ENCODE measurements at places on chromosomes 2 and 18.

GRCh38 chr2:1837022-1837421, 92.7 kb upstream of the PXDN start:
- DNase-seq: no peak

DNA sequence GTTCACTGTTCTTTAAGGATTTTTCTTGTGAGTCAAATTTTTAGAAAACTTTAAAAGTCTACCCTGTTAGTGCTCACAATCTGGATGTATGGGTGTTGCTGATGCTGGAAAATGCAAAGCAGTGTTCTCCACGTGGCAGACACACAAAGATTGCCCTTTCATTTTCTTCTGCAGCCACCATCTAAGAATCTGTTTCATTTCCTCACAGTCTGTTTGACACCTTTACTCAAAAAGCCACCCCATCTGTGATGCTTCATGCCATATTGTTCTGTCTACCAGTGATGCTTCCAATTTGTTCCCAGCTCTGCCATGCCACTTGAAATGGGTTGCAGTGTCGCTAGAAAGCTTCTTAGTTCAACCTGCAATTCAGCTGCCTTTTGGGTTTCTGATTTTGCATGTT, 464.2 kb upstream of the UBE2E3 start:
- DNase-seq: no peak

DNA sequence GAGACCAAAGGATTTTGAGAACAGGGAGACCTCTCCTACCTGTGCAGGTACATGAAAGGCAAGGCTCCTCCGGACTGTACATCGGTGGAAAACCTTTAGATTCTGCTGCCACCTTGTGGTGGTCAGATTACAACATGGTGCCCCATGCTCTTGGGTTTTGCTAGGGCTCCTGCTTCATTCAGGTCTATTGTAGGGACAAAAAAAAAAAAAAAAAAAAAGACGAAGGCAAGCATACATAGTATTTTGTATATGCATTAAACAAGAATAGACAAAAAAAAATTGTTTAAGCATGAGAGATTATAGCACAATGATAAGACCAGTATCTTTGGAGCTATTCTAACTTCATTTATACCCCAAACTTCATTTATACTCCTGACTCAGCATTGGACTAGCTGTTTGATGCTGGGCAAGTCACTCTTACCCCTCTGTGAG, 27.4 kb upstream of the SPR start:
- no peak for DNase-seq

DNA sequence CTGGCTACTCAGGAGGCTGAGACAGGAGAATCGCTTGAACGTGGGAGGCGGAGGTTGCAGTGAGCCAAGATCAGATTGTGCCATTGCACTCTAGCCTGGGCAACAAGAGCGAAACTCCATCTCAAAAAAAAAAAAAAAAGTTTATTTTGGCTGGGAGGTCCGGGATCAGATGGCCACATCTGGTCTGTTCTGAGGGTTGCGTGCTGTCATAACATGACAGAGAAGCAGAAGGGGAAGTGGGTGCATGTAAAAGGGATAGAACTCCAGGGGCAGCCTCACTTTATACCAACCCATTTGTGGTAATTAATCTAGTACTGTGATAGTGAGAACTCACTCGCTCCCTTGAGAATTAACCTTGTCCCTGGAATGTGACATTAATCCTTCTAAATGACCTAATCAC, 101.2 kb downstream of the PTPN4 start:
- no peak for DNase-seq

DNA sequence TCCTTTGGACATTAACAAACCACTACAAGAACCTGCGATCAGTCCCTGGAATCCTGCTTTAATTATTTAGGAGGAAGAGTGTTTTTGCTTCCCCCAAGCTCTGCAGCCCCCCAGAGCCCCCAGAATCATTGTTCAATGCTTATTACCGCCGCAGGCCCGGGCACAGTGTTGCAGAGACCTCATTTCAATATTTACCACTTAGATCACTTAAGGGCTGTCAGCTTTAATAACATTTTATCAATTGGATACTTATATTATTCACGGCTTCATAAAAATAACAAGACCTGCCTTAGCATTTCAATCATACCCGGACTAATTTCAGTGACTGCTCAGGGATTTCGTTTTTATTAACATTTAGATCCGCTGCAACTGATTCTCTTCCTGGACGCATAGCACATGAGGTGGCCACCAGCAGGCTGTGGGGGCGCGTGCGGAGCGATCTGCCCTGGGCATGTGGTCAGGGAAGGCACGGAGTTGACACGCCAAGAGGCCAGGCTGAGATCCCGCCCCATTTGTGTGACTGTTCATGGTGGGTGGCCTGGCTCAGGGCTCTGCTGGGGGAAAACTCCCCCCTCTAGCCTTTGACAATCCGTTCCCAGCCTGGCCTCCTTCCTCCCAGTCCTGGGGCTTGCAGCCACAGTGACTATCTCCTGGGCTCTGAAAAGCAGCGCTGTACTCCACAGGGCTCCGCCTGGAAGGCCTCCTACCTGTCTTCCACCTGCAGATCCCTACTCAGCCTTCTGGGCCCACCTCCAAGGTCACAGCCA, 267.6 kb downstream of the SRBD1 start:
- DNase-seq: no peak

- no peak for DNase-seq
Measured at GRCh38 chr2:177255227-177255601, 9.3 kb downstream of the NFE2L2 start.

DNA sequence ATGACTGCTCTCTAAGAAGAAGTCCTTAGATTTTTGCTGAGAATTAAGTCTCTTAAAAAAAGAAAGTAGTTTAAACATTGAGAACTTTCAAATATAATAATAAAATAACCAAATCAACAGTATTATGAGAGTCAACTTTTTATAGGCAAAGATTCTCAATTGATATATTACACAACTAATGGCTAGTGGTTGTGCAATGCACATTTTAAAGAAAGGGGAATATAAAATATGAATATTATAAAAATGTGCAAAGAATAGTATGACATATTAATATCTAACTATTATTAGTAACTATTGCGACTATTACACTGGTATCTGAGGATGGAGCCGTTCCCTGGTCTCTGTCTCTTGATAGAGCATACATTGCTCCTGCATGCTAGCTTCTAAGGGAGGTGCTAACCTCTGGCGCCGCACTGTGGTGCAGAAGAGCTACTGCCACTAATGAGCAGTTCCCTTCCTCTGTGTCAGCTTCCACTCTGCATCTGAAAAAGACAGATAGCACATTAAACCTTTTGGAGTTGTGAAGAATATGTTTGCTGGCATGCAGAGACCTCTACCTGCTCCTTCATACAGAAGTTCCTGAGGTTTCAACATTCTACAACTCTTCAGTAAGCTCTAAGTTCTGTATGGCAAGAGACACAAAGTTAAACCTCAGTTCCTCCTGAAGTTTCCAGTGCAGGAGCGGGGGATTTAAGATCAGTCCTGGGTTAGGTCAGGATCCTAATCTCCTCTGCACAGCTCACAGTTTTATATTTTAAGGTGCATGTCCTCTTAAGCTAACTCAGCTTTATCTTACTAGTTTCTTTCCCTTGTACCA, 3.5 kb upstream of the SLC9A2 start:
- DNase-seq: no peak

DNA sequence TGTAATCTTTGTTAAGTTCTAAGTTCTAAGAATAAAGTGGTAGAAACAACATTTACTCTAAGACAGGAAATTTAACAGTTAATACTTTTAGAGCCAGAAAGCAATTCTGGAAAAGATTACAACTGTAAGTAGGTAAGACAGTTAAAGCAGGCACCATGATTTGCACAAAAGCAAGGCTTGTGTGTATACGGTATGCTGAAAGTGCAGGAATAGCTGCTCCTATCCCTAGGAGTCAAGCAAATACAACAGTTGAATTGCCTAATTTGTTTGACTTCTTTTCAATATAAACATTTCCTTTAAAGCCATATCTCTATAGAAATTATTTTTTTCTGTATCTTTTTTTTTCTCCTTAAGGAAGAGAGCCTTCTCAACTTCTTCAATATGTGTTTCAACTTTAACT, 116.4 kb downstream of the KCNJ3 start:
- DNase-seq: no peak

- DNase-seq: no peak
Measured at GRCh38 chr2:226839951-226840350, 4.1 kb downstream of the RHBDD1 start.

GRCh38 chr2:230459216-230459615, 43.2 kb downstream of the SP100 start:
- DNase-seq: no peak

- DNase-seq: no peak
Measured at GRCh38 chr2:190043441-190043840, 19.1 kb downstream of the MSTN start.

- no peak for DNase-seq
Measured at GRCh38 chr2:118310681-118311429, 222.6 kb downstream of the INSIG2 start.

DNA sequence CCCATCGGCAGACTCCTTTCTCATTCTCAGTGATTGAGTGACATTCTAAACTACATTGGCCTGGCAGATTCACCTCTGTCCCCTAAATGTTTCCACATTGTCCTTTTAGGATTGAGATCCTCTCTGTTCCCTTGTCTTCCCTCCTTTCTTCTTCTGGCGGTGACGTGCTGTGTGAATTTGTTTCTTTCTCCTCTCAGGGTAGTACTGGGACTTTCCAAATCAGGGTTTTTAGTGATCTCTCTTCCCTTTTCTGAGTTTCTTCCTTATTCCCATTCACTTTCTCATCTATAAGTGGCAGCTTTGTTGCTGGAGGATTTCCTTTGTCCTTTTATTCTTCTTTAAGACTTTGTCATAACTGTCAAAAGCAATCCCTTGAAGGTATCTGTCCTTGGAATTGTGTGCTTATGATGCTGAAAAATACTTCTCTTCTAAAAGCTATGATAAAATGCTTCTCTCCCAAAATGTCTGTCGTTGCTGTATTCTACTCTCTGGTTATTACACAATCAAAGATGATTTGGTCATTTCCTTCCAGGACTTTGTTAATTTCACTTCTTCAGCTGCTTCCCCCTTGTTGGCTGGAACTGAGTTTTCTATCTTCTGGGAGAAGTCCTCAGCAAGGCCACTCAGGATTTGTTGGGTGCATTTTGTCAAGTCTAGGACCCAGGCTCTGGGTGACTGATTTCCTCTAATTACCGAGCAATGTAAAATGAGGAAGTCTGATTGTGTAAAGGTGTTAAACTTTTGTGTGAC, 4.9 kb upstream of the IL1B start:
- DNase-seq: no peak

DNA sequence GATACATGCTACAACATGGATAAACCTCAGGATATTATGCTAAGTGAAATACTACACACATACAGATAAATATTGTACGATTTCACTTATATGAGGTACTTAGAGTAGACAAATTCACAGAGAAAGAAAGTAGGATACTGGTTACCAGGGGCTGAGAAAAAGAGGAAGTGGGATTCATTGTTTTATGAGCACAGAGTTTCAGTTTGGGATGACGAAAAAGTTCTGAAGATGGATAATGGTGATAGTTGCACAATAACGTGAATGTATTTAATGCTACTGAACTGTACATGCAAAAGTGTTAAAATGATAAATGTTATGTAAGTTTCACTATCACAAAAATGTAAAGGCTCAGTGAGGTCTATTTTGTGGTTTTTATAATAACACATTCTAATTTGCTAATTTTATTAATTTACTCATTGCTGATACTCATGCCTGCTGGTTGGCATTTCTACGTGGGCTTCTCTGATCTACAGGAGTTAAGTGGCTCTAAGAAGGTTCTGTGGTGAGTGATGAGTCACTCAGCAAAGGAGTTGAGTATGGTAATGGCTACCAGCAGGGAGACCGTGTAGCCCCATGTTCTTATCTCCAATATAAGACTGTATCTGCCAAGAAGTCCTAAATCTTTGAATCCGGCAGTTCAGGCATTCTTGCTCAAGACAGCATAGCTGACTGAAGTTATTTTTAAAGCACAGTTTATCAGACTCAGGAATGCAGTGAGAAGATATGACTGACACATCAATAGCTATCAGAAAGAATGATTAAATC, 41.1 kb downstream of the UPP2 start:
- DNase-seq: no peak

DNA sequence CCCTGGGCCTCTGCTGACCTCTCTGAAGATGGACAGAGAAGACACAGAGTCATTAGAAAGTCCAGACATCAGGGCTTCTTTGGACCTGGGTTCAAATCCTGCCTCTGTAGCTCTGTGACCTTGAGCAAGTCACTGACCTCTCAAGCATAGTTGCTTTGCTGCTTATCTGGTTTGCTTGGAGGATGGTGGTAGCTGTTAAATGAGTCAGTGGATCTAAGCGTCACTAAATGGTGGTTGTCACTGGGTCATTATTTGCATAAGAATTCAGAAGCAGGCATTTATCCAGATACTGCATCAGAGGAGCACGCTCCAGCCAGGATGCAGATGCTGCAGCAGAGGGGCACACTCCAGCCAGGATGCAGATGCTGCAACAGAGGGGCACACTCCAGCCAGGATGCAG, 229.2 kb downstream of the GLI2 start:
- no peak for DNase-seq

- no peak for DNase-seq
Measured at GRCh38 chr2:127196998-127197397, 23.1 kb downstream of the CYP27C1 start.

DNA sequence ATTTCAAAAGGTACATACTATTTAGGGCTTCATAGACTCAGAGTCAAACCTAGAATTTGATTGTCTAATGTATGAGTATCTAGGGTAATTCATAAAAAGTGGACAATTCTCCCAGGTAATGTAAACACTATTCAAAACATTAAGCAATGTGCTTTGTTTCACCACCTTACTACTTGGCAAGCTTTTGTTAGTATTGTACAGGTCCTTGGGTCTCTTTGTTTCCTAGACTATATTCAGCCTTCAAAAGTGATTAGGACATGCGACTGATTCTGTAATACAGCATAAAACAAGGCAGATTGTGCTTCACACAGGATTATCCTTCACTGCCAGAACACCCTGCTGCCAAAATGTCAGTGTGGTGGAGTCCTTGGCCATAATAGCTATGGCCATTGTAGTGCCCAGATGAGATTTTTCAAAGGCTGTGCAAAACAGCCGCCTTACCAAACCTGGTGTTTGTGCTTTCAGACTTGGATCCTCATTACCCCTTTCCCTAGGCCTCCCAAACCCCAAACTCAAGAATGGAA, 90.1 kb upstream of the CAVIN2 start:
- DNase-seq: no peak

- DNase-seq: no peak
Measured at GRCh38 chr2:2933426-2933825, 444.2 kb downstream of the EIPR1 start.

GRCh38 chr2:178101321-178102079, 10.7 kb upstream of the RBM45 start:
- no peak for DNase-seq

GRCh38 chr2:23696752-23697045, 230.2 kb downstream of the ATAD2B start:
- no peak for DNase-seq
